Fibroblast of skin of scalp (primary cell): ENCODE measurements at places on chromosomes 12 and 14.

DNA sequence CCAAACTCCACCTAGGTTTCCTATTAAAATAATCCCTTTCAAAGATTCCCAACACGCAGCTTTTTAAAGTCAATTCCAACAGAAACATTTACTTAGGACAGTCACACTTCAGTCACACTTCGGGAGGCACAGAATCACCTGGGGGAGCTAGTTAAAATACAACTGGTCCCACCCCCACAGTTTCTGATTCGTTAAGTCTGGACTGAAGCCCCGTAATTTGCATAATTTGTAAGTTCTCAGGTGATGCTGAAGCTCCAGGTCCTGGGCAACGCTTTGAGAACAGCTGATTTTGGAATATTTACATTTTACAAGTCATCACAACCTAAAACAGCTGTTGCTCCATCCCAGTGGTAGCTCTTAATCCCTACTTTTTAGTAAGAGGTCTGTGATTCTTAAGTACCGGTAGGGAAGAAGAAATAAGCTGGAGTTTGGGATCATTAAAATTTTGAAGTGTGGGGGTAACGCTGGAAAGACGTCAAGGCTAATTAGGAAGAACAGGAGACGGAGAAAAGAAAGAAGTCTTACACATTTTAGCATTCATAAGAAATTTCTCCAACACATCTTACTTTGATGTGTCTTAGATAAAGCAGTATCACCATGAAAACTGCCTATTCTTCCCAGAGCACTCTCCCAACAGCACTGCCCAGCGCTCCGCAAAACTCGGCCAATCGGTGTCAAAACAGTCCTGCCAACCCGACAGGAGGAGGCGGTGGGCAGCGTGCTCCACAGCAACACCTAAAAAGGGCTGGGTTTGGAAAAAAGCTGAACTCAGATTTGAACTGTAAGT, 1.1 kb downstream of the IPO8 start:
- peak; percentile 24 for DNase-seq

DNA sequence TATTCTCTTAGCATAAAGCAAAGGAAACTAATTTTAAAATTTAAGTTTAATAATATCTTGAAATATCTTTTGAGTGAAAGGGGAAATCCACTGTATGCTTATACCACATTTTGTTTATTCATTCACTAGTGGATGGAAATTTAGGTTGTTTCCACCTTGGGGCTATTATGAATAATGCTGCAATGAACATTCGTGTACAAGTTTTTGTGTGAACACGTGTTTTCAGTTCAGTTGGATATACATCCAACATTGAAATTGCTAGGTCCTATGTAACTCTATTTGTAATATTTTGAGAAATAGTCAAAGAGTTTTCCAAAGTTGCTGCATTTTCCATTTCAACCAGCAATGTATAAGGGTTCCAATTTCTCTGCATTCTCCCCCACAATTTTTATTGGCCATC, 83.7 kb upstream of the ETV6 start:
- DNase-seq: no peak

GRCh38 chr14:57212919-57213318, 55.8 kb downstream of the EXOC5 start:
- no peak for DNase-seq

DNA sequence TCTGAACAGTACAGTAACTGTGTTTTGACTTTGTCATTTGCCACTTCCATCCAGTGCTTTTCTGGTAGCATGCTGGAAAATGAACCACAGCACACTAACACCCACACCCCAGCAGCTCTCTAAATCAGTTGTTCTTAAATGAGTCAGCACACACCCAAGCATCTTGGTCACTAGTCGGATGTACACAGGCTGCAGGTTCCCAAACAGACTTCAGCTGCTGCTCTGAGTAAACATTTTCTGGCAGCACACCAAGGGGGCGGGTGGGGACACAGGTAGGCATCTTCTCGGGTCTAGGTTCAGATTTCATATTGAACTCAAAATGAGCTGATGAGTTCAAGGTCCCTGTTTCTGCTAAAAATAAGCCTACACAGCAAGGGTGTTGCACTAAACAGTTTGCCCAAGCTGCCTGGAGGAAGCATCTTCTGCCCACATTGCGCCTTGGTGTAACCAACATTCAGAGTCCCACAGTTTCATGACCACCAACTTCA, 39.8 kb downstream of the IFNG start:
- no peak for DNase-seq

GRCh38 chr14:31297701-31298344, 90.2 kb upstream of the HECTD1 start:
- no peak for DNase-seq

- DNase-seq: no peak
Observed at GRCh38 chr14:93700928-93701327, 87.4 kb downstream of the PRIMA1 start.

DNA sequence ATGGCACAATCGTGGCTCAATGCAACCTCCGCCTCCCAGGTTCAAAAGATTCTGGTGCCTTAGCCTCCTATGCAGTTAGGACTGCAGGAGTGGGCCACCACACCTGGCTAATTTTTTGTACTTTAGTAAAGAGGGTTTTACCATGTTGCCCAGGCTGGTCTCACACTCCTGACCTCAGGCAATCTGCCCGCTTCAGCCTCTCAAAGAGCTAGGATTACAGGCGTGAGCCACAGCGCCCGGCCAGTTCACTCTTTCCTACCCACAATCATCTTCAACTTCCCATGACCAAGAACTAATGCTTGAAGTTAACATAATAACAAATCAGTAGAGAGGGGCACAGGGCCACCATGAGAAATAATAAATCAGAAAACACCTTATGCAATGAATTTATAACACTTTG, 82.4 kb downstream of the HECTD1 start:
- DNase-seq: no peak

GRCh38 chr12:93682846-93683261, 5.7 kb downstream of the CRADD start:
- DNase-seq: no peak

DNA sequence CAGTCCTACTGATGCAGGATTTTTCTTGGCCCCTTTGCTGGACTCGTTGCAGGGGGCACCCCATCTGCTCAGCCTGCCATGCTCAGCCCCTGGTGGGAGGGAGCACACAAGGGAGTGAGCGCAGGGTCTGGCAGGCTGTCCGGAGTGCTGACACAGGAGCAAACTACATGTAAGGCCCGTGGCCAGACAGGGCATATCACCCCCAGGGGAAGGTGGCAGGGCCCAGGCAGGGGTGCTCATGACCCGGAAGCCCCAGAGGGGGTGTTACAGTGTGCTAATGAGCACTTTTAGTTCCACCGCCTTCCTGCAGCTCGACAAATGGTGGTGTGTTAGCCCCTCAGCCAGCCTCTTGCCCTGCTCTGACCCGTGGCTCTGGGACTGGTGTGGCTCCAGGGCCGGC, 645.6 kb upstream of the TMEM132C start:
- DNase-seq: no peak

DNA sequence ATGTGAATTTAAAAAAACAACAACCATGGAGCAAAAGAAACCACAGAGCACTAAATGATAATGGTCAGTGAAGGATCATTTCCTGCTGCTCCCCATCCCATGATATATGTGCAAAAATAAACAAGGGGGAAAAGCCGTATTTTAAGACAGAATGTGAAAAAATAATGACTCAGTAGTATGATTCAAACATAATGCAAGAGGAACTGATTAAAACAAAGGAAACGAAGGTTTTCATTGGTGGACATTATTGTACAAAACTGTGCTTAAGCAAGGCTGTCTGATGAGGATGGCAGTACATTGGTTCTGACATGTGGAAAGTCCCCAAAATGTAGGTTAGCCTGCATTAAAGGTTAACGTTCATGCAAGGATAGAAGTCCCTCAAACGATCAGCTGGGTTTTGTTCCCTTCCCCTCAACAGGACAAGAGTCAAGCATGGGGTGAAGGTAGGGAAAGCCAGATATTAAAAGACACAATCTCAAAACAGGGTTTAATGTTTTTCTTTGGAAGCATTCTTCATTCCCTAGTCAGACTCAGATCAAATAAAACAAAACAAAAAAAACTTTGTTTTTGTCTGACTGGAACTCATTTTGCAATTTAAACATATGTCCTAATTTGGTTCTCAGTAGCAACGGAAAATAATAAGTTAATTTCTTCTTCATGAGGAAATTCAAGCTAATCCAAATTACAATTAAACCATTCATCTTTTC, 26.3 kb upstream of the PTGDR start:
- DNase-seq: peak; percentile 78

DNA sequence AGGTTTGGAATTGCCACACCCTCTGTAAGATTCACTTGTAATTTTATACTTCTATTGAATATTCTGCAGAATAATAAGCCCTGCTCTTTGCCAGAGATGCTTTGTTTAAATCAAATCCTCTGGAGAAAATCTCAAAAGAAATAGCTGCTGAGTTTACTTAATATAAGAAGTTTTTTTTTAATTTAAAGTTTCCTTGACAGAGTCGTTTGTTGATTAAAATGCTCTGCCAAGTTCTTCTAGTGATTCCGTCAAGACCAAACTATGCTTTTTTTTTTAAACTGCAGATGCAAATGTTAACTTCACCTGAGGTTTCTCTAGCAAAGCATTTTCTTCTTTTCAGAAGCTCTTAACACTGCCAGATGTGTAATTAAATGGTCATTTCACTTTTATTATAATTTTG, 13.4 kb upstream of the NAV3 start:
- no peak for DNase-seq

- DNase-seq: no peak
Observed at GRCh38 chr12:57099766-57100165, 10.9 kb downstream of the NAB2 start.

GRCh38 chr14:24237463-24237955, 4.8 kb downstream of the GMPR2 start:
- no peak for DNase-seq

DNA sequence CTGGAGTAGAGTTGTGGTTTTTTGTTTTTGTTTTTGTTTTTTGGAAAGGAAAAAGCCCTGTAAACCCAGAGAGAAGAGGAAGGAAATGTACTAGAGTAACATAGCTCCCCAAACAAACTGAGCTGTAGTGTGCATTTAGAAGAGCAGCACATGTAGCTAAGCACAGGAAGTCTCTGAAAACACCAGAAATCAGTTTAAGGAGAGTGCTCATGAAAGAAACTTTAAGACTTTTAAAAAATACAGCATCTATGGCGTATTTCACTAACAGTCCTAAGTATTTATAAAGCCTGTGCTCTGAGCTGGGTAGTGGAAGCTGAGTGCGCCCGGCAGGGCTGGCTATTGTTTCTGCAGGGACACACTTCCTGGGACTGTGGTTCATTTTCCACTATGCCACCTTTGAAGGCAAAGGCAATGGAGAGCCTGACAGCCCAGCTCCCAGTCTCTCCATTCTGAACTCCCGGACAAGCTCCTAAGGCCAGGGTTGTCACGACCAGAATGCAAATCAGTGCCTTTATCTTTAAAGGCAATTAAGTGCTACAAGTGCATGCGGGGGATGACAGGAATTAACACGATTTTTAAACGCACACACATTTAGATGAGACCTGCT, 45.4 kb downstream of the NIN start:
- no peak for DNase-seq

GRCh38 chr12:24268663-24269186, 319.3 kb upstream of the SOX5 start:
- no peak for DNase-seq

GRCh38 chr12:100593490-100593889, 20.0 kb downstream of the GAS2L3 start:
- peak; percentile 26 for DNase-seq

- DNase-seq: no peak
Observed at GRCh38 chr14:99523704-99524055, 42.5 kb downstream of the CCNK start.

DNA sequence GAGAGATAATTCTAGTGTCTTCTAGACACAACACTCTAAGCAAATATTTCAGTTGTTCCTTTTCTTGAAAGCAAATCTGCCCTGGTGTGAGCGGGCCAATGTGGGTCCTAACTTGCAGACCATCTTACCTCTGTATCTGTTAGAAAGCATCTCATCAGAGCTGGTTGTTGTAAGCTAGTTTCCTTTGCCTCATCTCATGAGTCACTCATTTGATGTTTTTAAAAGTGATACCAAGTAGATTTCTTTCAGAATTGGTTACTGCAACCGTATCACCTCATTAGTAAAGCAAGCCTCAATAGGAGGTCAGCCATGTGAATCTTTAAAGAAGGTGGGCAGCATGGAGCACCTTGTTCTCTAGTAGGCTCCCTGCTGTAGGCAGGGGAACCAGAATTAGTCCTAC, 78.6 kb downstream of the DAAM1 start:
- no peak for DNase-seq

GRCh38 chr14:42673963-42674362, 1067.3 kb downstream of the LRFN5 start:
- DNase-seq: no peak

DNA sequence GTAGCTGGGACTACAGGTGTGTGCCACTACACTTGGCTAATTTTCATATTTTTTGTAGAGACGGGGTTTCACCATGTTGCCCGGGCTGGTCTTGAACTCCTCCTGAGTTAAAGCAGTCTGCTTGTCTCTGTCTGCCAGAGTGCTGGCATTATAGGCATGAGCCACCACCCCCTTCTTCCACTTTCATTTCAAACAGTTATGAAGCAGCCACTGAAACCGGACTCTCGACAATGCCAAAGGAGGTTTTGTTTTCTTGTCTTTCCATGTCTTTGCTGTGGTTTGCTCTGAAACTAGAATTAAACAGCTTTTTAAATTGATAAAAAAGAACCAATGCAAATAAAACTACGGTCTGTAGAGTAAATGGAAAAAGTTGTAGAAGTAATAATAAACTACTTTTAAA, 30.4 kb downstream of the RAP1B start:
- no peak for DNase-seq
